ENCODE measurements at places on chromosomes 5 and 9.
A peak's percentile ranks its signal among the peaks of the same experiment; 100 is the strongest.

GRCh38 chr9:128065907-128066712, 1.0 kb downstream of the NAIF1 start:
- DNase-seq: no peak

- DNase-seq: no peak
Measured at GRCh38 chr5:31362931-31363568, 168.8 kb downstream of the DROSHA start.

DNA sequence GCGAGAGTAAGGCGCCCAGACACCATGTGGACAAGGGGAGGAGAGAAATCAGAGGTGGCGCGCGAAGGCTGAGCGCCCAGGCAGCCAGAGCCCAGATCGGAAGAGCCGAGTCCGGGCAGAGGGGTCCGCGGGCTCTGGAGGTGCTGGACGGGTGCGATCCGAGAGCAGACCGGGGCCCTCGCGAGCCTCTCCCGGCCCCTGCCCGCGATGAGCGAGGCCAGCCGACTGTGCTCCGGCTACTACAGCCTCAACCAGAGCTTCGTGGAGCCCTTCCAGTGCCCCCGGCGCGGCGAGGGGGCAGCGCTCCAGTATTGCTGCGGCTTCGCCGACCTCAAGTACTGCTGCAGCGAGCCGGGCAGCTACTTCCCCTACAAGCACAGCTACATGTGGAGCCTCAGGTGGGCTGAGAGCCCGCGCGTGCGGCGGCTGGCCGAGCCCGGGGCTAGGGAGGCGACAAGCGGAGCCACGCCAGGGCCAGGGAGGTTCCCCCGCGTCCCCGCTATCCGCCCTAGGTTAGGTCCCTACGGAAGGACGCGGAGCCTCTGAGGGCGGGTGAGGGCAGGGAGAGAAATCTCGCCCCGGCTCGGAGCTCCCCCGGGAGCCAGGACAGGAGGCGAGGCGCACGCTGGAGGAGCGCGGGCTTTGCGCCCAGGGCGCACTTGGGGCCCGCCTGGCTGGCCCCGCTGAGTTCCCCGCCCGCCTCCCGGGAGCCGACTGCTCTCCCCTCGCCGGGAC, at the start of gene SHISAL2B:
Gene SHISAL2B, plus strand, starts transcription at position 87 of the 735 bp plus-strand sequence. Its CDS starts 121 bp downstream, at position 208.
- DNase-seq: no peak

DNA sequence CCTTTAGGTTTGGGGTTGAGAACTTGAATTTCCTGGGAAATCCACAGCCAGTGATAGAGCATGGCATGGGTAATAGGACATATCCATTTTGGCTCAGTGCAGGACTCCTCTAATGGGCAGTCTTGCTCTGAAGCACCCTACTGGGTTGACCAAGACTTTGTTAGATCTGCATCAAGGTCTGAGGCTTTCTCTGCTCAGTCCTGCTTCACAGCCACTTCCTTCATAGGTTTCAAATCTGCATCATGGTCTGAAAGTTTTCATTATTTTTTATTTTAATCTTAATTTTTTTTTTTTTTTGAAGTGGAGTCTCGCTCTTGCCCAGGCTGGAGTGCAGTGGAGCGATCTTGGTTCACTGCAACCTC, 36.5 kb downstream of the KIF2A start:
- DNase-seq: no peak

- peak; percentile 53 for DNase-seq
Measured at GRCh38 chr9:130172858-130173665, 858 bp downstream of the NCS1 start.

DNA sequence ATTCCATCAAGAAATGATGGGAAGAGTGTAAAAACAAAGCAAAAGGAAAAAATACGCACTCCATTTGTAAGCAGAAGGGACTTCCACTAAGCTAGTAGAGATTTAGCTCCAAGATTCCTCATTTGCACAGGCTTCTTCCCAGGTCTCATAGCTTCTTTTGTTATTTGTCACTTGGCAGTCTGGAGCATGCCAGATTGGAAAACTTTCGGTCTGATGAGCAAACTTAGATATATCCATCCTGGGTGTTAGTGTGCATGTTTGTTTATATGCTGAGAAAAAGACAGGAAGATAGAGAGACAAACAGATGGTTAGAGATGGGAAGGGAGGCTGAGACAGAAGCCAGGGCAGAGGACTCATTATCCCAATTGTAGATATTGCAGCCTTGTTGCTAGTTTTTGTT, 1644.5 kb upstream of the NUDT12 start:
- no peak for DNase-seq

GRCh38 chr5:139676406-139676805, 28.3 kb downstream of the CXXC5 start:
- DNase-seq: no peak

DNA sequence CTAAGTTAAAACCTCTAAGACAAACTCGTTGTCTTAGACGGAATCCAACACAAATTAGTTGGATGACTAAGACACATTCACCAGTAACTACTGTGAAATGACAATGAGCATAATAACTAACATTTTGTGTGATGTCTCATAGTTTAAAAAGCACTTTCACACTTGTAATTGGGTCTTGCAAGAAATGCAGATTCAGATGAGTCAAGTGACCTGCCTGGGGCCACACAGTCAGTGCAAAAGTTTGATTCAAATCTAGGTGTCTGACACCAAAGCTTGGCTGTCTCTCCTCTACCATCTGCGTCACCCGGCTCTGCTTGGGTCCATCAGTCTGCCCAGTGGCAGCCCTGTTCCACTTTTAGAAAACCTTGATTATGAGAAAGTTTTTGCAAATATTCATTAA, 143.7 kb downstream of the TTLL11 start:
- DNase-seq: no peak

GRCh38 chr9:78539904-78540303, 243.0 kb downstream of the PSAT1 start:
- no peak for DNase-seq

GRCh38 chr5:82211855-82212572, 66.1 kb downstream of the RPS23 start:
- DNase-seq: no peak

DNA sequence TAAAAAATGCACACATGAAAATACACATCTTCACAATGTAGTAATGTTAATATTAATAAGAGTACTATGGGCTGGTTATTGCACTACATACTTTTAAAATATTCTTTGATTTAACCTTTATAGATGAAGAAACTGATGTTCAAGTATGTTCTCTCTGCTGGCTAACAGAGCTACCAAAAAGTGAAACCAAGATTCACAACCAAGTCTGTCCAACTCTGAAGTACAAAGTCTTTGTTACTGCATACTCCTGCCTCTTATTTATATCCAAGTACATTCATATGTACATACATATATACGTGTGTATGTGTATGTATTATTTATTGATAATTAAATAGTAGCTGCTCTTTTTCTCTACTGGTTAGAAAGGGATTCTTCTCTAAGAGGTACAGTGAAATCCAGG, 325.6 kb downstream of the BNC2 start:
- DNase-seq: no peak

DNA sequence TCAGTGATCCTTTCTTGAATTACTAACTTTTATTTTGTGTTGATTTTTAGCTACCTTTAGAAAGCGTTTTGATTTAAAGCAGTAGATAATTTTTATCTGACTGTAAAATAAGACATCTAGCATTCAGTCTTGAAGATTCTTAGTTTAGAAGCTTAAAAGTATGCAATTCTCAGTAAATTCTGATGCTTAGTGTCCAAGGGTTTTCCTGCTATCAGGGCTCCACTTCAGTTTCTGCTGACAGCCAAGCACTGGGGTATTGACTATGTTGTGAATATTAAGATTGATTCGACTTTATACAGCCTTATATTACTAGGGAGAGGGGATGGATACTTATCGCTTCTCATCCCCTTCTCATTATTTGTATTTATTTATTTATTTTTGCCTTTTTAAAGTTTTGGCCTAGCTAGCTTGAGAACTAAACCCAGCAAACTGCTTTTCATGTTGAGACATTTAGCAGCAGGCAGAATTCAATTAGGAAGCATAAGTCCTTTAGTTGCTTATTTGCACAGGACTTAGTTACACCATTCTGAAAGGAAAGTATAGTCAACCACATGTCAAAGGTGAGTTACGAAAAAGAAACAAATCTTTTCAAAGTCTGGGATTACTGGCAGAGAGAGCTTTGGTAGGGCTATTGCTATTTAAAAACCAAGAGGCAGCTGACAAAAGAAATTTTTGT, 2.9 kb downstream of the PBX3 start:
- DNase-seq: no peak

DNA sequence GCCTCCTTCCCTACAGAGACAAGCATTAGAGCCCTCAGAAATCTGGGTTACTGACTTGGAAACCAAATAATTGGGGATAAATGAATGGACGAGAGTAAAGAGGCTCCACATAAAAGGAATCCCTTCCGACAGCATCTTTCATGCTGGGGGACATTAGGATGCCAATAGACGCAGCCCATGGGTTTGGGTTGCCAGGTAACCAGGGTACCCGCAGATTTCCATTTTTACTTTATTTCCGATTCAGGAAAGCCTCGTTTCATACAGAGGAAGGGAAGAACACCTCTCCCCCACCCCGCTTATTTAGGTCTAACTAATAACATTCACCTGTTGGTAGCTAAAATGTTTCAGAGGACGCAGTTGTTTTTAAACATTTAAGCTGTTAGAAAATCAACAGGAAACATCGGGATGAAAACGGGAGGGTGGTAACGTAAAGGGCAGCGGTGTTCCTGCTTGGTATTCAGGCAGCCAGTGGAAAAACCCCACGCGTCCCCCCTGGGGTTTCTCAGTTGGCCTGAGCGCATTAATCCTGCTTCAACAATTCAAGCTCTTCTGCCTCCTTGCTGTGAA, 179.5 kb downstream of the YTHDC2 start:
- DNase-seq: no peak
